ENCODE measurements at places on chromosomes 4 and X. TPM values are rescaled to one million over a fixed set of nuclear protein-coding genes. Genes with fewer than 3 reads are reported as not detected.

FGFR3 gene
- total RNA-seq = 14.7 TPM

ENPEP gene
- total RNA-seq = 0.78 TPM

GPC3 gene
- 5.3 TPM for total RNA-seq

- DNase-seq = no peak
These were observed 943.1 kb downstream of the ARAP2 start for GRCh38 chr4:35300996-35301774.

DNA sequence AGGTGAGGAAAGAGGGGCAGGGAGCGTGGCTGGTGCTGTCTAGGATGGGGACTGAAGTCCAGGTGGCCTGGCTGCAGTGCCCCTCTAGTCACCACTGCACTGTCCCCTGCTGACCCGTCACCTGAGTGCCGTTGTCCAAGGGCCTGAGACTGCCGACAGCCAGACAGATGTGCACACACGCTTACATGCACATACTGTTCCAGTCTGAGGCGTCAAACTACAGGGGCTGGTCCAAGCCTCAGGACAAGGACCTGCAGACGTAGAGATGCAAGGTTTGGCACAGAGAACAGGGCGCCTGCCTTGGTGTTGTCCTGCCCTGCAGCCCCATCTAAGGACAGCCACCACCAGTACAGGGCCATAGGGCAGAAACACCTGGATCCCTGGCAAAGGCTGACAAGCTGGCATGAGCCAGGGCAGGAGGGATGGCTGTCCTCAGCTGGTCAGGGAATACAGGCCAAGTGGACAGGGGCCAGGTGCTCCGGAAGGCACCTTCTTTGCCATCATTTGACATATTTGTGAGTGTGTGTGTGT lies 1.7 kb downstream of the SLC2A9 start:
- DNase-seq = no peak

DNA sequence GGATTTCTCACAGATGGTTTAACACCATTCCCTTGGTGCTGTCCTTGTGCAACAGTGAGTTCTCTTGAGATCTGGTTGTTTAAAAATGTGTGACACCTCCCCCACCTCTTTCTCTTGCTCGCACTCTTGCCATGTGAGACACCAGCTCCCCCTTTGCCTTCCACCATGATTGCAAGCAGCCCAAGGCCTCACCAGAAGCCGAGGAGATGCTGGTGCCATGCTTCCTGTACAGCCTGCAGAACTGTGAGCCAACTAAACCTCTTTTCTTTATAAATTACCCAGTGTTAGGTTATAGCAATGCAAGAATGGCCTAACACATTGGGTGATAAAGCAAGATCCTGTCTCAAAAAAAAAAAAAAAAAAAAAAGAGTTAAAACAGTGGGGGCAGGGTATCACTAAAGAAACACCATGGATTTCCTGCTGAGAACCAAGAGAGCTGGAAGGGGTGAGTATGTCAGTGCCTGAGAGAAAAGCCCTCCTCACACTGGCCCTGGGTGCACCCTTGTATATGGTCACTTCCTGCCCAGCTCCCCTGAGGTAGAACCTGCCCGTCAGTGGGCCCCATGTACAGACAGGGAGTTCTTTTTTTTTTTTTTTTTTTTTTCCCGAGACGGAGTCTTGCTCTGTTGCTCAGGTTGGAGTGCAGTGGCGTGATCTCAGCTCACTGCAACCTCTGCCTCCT lies 46.4 kb downstream of the APOO start:
- DNase-seq = no peak

GRCh38 chr4:78310007-78310739 lies 241.4 kb upstream of the ANXA3 start:
- no peak for DNase-seq

DNA sequence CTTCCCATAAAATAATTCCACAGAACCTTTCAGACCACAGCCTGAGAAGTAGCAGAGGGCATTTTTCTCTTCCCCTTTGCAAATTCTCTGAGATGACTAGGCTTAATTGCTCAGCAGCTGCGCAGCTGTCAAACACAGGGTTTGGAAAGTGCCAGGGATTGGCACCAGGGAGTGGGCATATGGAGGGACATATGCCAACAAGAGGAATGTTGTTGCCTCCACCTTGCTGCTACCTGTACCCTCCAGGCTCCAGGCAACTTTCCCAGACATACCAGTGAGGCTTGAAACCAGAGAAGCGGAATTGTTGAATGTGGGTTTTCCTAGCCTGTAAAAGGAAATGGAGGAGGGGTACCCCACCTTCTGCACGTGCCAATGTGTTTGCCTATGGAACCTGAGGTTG lies 256.2 kb upstream of the GPR101 start:
- DNase-seq = no peak

GRCh38 chrX:119738742-119739141 lies 19.6 kb upstream of the SOWAHD start:
- no peak for DNase-seq
